ENCODE measurements at places on chromosomes 2 and 18.

DNA sequence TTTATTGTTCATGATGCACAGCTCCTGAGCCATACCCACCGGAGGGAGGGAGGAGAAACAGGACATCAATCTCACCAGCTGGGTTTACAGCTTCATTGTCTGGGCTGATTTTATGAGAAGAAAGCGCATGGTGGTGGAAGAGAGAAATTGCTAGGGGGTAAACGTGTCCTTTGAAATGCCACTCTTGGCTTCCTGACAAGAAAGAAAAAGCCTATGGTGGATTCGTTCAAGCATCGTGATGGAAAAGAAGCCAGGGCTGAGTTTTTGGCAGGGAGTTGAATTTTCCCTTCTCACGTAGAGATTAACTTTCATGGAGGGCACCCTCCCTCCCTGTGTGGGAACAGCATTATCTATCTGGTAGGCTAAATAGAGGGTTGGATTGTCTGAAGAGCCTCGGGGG lies 502.0 kb downstream of the SLC4A3 start:
- DNase-seq = no peak

DNA sequence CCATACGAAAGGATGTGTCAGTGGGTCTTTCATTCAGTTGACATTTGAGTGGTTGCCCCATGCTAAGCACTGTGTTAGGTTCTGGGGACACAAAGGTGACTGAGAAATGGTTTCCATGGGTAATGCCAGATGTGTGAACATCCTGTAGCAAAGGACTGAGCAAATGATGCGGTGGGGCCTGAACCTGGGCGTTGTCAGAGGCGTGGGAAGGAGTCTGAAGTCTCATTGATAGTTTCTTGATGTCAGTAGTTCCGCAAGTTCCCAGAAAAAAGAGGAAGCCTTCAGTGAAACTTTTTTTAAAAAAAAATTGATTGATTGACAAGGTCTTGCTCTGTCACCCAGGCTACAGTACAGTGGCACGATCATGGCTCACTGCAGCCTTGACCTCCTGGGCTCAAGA lies 56.9 kb downstream of the LIMS1 start:
- DNase-seq = no peak

DNA sequence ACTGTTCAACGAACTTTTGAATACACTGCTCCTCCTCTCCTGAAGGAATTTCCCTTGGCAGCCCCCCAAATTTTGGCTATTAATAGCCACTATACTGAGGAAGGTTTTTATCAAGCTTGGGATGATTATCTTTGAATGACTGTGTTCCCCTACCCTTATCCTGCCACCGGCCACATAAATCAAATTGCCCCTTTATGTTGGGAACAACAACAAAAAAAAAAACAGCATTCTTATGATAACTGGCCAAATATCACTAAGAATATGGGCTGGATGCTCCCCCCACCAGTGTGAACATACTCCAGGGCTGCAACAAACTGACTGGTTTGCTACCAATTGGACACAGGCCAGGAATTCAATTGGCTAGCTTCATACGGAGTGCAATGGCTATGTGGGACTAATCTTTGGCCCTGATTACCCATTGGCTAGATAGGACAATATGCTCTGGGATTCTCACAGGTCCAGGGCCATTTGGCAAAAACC lies 20.6 kb downstream of the DUSP11 start:
- DNase-seq = no peak

- DNase-seq = no peak
Observed at GRCh38 chr18:5817816-5818215, 77.5 kb downstream of the TMEM200C start.

- no peak for DNase-seq
Observed at GRCh38 chr2:105777506-105778055, 32.9 kb downstream of the NCK2 start.

GRCh38 chr2:128612628-128613027 lies 294.0 kb upstream of the HS6ST1 start:
- DNase-seq = no peak

- DNase-seq = no peak
Observed at GRCh38 chr2:9538000-9538507, 17.6 kb downstream of the ADAM17 start.

Data from iPS DF 19.7 (cell line).